Sciatic nerve (tissue), 2 donors: ENCODE measurements at places on chromosomes 1 and 21. TPM values are rescaled to one million over a fixed set of nuclear protein-coding genes. Genes with fewer than 3 reads are reported as not detected.
A peak's percentile ranks its signal among the peaks of the same experiment; 100 is the strongest.

DNA sequence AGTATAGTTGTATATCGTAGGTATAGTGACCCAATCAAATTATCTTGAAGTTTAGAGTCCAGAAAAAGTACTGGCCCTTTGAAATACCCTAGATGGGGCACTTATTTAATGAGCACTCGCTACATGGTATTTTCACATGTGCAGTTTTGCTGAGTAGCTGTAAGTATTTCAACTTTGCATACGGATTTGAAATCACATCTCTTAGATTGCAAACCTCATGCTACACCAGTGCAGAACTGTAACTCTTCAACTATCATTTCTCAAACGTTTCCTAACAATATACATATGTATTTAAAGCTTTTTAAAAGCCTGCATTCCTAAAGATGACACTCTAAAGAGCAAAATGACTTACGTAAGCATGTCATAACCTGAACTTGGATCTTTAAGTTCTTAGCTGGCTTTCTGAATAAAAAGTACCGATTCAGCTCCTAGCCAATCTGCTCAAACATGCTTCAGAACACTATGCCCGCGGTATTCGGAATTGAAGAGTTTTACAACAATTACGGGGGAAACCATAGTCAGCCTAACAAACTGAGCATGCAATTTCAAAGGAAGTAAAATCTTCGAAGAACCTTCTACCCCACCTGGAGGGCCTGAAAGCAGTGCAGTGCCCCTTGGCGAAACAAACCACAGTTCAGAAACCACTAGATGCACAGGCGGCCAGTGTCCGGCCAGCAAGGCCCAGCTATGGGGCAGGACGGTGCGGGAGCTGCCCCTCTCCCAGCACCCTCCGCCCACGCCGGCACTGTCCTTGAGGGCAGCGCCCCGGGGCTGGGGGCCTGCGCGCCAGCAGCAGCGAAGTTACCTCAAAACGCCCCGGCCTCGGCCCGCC, 863 bp downstream of the FH start:
- DNase-seq: peak; percentile 62

GRCh38 chr21:29195981-29196669, 65.7 kb downstream of the MAP3K7CL start:
- DNase-seq: no peak

The S100A2 gene
- 3.5 TPM for total RNA-seq

DNA sequence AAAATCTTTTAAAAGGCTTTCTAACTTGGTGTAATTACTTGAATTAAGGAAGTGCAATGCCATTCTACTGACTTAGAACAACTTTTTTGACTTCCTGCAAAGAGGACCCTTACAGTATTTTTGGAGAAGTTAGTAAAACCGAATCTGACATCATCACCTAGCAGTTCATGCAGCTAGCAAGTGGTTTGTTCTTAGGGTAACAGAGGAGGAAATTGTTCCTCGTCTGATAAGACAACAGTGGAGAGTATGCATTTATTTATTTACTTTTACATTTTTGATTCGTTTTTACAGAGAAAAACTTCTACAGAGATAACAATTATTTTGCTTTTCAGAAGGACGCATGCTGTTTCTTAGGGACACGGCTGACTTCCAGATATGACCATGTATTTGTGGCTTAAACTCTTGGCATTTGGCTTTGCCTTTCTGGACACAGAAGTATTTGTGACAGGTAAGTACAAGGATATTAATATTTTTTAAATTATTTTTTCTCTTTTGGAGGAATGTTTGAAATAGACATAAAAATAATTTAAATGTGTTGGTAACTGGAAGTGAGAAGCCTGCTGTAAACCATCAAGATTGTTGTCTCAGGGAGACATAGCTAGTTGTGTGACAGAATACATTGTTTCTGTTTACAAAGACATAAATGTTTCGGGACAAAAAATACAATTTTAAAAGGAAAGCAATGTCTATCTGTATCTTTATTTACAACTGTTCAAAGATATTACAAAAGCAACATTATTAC, at the start of gene PTPRC:
Gene PTPRC, plus strand, starts transcription at position 147 of the 742 bp plus-strand sequence. Its CDS starts 229 bp downstream, at position 376.
- DNase-seq: no peak

DNA sequence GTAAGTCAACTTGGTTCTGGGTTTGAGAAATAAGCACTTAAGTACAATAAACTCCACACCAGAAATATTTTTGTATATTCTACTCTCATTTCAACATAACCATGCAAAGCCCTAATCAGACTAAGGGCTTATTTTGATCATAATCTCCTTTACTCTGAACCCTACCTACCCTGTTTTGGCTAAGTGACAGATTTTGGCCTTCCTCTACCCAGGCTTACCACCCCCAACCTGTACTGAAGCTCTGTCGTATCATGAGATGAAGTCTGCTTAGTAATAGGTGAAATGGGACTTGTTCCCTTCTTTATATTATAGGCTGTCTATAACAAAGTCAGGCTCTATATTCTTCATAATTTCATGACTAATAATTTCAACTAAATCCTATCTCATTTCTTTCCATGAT, 135.5 kb downstream of the RERE start:
- DNase-seq: no peak

DNA sequence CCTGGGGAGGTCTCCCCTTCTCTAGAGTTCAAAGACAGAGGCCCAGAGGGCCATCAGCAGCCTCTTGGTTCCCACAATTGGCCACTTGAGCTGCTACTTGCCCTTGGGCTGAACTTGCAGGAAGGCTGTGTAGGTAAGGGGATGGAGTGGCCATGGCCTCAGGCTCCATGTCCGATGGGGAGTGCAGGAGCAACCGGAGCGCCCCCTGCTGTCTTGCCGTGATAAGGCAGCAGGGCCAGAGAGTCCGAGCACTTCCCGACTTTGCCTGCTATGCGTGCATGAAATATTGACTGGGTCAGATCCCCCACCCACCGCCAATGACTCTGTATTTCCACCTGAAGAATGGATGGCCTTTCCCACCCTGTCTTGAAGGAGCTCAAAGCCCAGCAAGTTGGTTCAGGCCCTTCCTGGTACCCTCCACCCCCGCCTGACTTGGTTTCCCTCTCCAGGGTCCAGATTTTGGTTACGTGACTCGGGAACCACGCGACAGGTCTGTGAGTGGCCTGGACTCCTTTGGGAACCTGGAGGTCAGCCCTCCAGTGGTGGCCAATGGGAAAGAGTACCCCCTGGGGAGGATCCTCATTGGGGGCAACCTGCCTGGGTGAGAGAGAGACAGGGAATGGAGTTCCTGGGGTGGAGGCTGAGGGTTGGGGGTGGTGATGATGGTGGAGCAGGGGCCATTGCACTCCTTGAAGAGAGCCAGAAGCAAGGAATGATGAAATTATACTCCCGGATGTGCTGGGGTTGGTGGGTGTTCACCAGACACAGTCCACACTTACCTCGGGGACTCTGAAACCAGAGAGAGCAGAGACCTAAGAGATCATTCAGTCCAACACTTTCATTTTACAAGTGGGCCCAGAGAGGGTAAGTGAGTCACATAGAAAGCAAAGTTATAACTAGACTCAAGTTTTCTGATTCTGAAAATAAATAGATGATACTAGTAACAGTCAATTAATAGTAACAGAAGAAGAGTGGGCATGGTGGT, 25.6 kb downstream of the PADI3 start:
- no peak for DNase-seq

GRCh38 chr1:16131636-16132324, 24.1 kb downstream of the EPHA2 start:
- no peak for DNase-seq
